ENCODE measurements at places on chromosomes 12 and 14.

DNA sequence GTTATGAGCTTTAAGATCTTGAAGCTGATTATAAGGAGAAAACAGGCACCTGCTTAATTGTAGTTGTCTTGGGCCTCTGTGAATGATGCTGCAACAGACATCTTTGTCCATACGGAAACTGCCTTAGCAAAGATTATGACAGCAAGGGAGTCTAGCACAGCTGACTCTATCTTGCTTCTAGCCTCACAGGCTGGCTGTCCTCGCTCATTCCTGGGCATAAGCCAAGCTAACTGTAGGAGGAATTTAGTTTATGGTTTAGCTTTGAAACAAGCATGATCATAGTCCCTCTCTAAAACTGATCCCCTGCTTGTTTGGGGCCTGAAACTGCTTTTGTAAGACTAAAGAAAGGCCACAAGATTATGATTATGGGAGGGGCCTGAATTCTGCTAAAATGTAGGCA, 74.3 kb upstream of the C14orf132 start:
- DNase-seq = no peak

GRCh38 chr12:24231298-24231697, 281.8 kb upstream of the SOX5 start:
- DNase-seq = no peak

DNA sequence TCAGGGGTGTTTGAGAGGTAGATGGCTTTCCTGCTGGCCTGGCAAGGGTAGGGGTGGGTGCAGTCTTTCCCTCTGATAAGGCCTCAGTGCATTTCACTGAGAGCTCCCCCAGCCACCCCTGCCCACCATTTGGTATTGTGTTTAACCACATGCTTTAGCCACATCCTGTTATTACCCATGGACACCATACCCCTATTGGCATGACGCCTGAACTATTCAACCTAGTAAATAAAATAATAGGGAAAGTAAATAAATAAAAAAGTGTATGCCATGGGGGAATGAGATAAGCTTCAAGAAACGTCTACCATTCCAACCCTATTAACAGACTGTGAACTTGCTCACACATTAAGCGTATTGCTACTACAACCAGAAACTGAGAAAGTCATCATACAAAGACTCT, 7.6 kb upstream of the LGR5 start:
- no peak for DNase-seq

GRCh38 chr14:32370714-32371113, 41.6 kb downstream of the AKAP6 start:
- no peak for DNase-seq

DNA sequence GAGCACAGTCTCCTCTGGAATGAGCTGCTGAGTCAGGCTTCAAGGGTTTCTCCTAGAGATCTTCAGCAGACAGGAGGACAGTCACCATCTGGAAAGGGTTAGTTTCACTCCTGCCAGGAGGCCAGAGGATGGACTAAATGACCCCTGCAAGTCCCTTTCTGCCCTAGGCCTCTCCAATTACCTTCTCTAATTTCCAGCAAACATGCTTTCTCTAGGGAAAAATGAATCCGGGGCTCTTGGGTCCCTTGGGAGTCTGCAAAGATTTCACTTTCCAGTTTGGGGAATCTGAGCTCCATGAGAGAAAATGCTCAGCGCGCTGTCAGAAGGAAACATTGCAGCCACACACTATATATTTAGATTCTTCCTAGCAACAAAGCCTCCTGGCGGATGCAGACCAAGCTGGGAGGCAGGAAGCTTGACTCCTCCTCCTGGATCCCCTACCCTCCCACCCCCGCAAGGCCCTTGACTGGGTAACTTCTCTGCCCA, 184.4 kb upstream of the CCND2 start:
- DNase-seq = no peak

- DNase-seq = no peak
Observed at GRCh38 chr12:84038242-84038641, 874.4 kb downstream of the SLC6A15 start.

DNA sequence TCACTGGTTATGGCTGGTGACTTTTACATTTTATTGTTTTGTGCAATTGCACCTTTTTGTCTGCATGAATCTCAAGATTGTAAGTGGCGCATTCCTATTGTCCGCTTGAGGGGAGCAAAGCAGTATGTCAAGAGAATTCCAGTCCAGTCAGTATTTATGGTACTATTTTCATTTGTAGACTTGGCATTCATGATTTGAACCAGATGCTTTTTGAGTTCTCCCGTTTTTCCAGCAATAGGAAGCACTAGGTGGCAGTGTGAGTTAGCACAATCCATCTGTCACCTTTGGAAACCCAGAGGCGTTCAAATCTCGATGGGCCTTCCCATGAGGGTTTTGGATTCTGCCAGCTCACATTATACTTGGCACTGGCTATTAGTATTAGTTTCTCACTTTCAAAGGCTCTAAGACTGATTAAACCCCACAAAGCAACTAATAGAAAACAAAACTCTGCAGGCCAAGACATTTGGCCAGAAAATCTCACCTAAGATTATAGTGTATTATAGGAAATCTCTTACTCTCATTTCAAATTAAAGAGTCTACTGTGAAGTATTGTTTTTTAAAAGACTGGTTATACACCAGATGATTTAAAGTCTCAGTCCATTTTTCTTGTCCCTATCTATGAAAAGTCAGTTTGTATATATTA, 2.2 kb downstream of the DACT1 start:
- DNase-seq = no peak

DNA sequence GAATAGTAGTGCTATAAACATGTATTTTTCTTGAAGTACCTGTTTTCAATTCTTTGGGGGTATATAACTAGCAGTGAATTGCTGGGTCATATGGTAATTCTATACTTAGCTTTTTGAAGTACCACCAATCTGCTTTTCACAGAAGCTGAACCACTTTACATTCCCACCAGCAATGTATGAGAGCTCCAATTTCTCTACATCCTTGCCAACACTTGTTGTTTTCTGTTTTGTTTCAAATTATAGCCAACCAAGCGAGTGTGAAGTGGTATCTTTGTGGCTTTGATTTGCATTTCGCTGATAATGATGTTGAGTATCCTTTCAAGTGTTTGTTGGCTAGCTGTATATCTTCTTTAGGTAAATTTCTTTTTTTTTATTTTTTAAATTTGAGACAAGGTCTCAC, 95.7 kb downstream of the PAPLN start:
- no peak for DNase-seq

DNA sequence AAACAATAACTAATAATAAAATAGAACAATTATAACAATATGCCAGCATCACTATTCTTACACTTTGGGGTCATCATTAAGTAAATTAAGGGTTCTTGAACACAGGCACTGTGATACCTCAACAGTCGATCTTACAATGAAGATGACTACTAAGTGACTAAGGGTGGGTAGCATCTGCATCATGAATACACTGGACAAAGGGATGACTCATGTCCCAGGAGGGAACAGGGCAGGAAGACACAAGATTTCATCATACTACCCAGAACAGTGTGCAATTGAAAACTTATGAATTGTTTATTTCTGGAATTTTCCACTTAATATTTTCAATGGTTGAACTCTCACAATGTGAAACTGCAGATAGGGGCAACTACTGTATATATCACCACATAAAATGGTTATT, 19.7 kb downstream of the TSPAN19 start:
- no peak for DNase-seq

GRCh38 chr12:120562906-120563305, 18.3 kb downstream of the POP5 start:
- no peak for DNase-seq

- DNase-seq = no peak
Observed at GRCh38 chr14:97299661-97300060, 502.5 kb downstream of the VRK1 start.

DNA sequence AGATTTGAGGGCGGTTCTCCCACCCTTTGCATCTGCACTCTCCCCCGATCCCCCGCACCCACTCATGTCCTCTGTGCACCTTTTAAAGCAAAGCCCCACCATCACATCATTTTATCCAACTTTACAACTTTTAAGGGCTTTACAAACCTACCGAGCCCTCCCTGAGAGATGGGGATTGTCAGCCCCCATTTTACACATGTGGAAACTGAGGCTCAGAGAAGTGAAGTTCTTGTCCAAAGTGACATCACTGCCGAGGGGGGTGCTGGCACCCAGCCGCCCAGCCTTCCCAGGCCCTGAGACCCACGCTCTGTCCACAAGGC, 334.2 kb downstream of the MED13L start:
- no peak for DNase-seq

- DNase-seq = no peak
Observed at GRCh38 chr14:59343585-59343984, 121.6 kb downstream of the GPR135 start.

DNA sequence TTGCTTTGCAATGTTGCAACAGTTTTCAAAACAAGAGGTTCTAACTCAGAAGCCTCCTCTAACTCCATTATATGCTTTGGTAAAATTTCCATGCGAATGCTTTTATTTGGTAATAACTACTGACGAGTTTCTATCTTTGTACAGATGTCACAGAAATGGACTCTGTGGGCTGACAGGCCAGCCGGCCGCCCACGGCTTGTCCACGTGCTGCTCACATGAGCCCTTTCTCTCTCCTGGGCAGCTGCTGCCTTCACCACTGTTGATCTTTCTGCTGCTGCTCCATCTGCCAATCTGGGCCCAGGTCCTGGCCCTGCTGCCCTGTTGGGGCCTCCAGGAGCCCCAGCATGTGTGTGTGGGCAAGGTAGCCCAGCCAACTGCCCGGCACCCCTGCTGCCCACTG, 168.2 kb upstream of the TMEM132C start:
- no peak for DNase-seq

DNA sequence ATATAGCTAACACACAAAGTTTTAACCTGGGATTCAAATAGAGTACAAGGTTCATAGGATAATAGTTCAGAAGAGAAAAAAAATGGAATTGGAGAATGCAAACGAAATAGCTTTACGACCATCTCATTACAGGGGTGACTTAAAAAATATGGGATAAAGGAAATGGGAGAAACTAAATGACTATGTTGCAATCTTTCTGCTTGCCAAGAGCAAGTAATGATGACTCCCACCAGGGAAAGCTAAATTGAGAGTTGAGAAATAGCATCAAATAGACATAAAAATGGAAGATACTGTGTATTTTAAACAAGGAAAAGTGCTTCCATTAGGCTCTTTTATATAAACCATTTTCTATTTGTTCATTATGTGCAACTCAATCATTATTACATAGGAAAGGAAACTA, 155.7 kb upstream of the ATXN7L3B start:
- DNase-seq = no peak

GRCh38 chr12:96401076-96401871, 1.0 kb upstream of the CDK17 start:
- DNase-seq = no peak

DNA sequence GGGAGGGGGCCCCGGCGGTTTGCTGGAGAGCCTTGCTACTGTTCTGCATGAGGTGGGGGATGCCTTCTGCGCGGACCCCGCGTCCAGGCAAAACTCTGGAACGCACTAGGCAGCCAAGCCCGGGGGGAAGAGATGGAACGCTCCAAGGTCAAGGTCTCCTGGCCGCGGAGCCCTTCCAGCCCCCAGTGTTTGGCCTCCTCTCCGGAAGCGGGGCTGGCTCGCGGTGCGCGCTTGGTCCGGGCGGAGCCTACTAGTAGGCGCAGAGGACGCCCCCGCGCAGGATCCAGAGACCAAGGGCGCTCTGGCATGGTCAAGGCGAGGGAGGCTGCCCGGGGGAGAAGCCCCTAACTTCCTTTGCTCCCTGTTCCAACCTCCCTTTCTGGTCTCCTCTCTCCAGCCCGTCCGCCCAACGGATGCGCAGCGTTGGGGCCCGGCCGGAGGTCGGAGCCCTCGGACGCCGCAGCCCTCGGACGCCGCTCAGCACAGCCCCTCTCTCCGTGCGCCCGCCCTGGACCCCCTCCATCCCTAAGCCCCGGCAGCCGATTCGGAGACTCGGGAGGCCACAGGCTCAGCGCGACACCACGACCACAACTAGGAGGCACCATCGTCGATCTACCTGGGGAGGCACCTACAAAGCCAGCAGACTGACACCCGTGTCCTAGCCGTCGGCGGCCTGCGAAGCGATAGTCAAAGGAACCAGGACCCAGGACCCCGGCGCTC, 669 bp upstream of the KCNK13 start:
- DNase-seq = no peak

- DNase-seq = no peak
Observed at GRCh38 chr14:32332415-32333316, 3.6 kb downstream of the AKAP6 start.

- DNase-seq = no peak
Observed at GRCh38 chr12:102281231-102281630, 83.6 kb upstream of the PMCH start.

- DNase-seq = no peak
Observed at GRCh38 chr14:53757732-53758131, 198.9 kb downstream of the BMP4 start.

DNA sequence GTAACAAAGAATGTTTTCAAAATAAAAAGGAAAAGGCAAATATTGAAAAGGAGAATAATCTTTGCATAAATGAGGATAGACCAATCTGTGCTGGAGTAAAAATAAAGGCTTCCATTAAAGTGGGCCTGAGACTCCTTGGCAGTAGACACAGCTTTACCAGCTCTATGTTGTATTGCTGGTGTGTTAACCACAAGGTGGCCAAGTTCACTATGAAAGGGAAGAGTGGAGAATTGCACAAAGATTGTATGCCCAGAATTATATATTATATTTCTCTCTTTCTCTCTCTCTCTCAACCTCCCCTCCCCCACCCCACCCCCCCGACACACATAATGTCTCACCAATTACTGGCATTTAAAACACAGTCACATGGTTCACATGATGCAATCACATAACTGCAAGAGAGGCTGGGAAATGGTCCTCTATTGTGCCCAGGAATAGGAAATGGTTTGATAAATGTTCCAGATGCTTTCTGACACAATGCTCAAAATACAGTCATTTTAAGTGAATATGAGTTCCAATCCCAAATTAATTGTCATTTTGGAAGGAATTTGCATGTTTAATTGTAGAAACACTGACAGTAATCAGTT, 222.6 kb upstream of the SYT1 start:
- DNase-seq = no peak

DNA sequence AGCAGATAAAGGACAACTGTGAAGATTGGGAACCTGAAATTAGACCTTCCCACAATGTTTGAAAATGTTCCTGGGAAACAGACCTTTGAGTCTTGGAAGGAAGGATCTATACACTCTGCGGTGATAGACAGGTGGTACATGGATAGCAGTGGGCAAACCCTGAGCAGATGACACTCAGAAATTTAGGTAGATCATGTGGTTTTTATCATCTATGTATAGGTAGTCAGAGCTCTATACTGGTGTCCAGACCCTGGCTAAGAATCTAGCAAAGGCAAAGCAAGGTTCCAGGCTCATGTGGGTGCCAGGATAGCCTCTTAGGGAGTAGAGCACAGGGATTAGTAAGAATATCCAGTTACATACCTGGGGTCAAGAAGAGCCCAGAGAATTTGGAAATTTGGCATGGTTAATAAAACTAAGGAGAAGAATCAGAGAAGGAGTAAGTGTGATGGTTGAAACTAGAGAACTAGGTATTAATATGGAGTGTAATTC, 331.2 kb upstream of the FBXO33 start:
- no peak for DNase-seq

DNA sequence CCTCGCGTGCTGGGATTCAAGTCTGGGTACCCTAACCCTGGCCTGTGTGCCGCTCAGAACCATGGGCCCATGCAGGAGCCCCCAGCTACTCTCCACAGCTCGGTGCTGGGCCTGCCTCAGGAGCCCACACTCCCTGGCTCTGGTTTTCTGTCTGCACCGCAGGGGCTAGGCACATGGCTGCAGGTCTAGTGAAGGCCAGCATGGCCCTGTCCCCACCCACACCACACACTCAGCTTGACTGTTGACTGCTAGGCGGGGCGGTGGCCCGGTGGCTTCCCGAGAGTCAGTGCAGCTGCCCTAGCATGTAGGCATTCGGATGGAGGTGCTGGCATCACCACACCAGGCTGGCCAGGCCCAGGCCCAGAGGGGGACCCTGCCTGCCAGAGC, 7.9 kb downstream of the INF2 start:
- DNase-seq = no peak

GRCh38 chr12:49121047-49121696, 10.0 kb downstream of the TUBA1B start:
- no peak for DNase-seq
